Cardiac fibroblast (primary cell): ENCODE measurements at places on chromosomes 5 and 9.

DNA sequence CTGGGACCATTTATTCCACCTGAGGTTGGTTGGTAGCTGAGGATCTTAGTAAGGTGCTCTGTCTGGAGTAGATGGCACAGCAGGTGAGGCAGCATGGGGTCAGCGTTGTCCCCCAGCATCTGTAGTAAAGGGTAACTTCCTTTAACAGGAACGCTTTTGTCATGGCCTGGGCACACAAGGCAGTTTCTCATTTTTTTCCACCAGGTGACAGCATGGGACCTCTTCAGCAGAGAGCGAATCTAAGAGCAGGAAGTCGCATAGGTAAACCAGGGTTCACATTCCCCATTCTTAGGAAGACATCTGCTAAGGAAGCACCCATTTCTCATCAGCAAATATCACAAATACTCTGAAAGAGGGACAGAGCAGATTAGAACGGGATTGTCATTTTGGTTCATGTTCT lies 56.5 kb downstream of the GPR107 start:
- DNase-seq, result no peak

GRCh38 chr9:134283111-134283515 lies 43.1 kb upstream of the RXRA start:
- DNase-seq, result peak; percentile 93

DNA sequence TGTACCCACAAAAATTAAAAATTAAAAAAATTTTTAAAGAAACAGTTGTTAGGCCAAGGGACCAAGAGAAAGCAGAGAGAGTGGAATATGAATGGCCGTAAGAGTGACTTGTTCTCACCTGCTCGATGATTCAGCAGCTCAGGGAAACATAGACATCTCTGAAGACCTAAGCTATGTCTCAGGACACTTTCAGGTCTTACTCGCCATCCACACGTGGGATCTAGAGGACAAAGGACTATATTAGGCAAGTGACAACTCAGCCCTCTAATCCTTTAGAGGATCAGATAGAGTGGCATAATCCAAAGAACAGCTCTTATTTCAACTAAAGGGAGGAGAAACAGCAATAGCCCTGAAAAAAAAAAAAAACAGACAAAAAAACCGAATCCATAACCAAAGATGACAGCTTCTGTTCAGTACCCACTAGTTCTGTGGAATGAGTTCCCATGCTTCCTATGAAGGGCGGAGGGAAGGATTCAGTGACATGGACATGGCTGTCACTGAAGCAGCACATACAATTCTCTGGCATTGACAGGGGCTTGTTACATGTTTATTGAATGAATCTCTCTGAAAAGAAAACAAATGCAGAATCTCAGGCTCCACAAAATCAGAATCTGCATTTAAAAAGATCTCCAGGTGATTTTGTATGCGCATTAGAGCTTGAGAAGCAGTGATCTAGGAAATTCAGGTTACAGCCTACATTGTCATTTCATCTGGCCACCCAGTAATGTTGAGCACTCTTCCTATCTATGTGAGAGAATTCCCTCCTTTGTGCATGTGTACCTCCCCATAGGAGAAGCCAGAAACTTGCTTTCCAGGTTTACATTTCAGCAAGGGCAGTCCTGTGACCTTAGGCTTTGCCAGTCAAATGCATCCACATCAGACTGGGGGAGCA lies 96.0 kb downstream of the KIAA1958 start:
- no peak for DNase-seq

GRCh38 chr5:80925931-80926330 lies 34.2 kb upstream of the RASGRF2 start:
- DNase-seq, result no peak

- DNase-seq, result peak; percentile 95
Observed at GRCh38 chr5:143404416-143405062, 1.1 kb upstream of the NR3C1 start.

GRCh38 chr5:108436696-108437095 lies 54.8 kb upstream of the FBXL17 start:
- DNase-seq, result no peak

DNA sequence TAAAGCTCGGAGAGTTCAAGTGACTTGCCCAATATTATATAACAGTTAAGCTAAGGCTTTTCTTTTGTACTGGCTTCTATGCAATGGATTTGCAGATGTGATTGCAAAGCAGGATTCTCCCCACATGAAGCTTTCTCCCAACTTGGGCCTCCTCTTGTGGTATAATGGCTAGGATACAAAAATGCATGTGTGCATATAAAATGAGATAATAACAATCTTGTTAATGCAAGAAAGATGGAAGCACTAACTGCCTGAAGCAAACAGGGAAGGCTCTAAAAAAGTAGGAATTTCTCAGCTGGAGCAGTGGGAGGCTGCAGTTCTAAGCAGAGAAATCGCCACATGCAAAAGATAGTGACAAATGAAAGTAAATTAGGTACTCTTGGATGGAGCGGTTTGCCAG lies 444.2 kb upstream of the RIOK2 start:
- peak; percentile 5 for DNase-seq

DNA sequence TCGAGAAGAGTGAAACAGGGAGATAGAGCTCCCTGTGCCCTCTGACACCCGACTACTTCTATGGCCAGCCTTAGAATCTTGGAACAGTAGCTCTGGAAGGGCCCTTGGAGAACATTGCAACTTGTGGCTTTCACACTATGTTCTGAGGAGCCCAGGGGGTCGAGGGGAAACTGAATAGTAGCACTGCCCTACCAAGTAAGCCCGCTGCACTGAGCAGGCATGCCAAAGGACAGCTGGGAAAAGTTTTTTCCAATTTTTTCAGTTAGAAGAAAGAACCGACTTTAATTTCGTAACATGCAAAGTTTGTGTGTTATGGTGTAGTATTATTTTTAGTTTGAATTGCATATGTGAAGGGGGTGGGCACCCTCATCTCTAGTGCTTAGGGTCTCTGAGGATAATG lies 10.9 kb downstream of the SMIM3 start:
- DNase-seq, result no peak

GRCh38 chr9:137083394-137084004 lies 3.3 kb upstream of the MAN1B1 start:
- DNase-seq, result peak; percentile 92

DNA sequence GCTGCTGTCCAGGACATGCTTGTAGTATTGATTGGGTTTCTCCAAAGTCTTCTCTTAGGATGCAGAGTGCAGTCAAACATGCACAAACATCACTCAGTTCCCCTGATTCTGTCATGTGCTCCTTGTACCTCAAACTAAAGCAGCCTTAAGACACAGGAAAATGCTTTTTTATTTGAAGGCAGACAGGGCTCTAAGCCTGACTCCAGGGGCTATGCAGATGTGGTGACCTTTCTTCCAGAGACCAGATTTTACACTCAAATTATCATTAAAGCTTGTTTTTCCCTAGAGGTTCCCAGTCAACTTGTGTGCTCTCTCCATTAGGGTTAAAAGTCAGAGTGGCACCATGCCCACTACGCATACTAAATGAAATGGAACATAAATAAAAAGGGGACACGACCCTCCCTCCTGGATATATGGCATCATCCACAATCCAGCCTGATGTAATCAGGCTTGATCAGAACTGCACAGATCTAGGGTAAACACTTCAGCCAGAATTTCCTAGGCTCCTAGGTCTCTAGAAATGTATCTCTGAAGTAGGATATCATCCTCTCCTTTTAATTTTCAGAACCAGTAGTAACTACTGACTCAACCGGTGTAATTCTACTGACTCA lies 771.1 kb downstream of the NR2F1-AS1 start:
- no peak for DNase-seq

GRCh38 chr5:177188775-177189174 lies 55.2 kb downstream of the NSD1 start:
- DNase-seq, result no peak

DNA sequence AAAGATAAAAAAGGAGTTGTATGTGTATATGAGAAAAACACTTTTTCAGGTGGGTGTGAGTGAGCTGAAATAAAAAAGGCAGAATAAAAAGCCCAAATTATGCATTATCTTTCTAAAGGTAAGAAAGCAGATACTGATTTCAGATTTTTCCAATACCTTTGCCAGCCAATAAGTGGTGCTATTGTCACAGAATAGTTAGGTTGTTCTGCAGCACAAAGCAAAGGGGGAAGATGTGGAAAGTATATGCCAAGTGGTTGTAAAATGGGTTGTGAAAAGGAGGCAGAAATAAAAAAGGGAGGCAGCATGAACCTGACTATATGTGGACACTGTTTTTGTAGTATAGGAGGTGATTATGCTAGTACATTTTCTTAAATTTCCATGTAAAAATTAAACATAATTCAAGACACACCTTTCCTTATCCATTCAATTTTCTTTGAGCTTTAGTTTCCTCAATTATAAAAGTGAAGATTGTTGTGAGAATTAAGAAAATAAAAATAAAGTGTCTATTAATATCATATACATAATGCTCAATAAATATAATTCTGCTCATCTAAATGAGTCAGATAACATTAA lies 106.7 kb downstream of the SMIM15 start:
- peak; percentile 77 for DNase-seq

DNA sequence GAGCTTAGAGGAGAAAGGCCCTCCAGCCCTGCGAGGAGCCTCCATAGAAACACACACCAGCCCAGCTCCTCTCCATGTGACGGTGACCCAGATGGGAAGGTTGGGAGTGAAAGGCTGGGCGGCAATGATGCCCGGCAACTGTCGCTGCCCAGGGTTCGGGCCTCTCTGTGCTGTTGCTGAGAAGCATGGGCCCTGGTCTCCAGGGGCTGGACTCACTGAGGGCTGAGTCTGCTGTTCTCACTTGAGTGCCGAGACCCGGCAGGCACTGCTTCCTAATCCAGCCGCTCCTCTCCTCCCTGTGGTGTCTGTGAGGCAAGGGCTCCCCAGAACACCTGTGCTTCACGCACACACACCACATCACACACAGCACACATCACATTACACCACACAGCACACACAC lies 493.6 kb downstream of the GADD45G start:
- DNase-seq, result no peak

DNA sequence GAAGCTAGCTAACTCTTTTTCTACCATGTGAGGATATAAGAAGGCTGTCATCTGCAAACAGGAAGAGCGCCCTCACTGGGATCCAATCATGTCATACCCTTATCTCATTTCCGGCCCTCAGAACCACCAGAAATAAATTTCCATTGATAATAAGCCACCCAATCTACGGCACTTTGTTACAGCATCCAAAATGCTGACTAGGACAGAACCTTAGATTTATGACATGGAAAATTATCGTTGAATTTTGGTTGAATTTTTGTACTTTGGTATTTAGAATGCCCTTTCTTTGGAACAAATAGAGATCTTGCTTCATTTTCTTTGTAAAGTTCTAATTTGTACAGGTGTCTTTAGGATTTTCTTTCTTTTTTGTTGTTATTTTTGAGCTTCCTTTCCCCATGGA lies 53.3 kb upstream of the CYLC2 start:
- no peak for DNase-seq

- DNase-seq, result no peak
Observed at GRCh38 chr9:120688758-120689157, 25.5 kb downstream of the MEGF9 start.

DNA sequence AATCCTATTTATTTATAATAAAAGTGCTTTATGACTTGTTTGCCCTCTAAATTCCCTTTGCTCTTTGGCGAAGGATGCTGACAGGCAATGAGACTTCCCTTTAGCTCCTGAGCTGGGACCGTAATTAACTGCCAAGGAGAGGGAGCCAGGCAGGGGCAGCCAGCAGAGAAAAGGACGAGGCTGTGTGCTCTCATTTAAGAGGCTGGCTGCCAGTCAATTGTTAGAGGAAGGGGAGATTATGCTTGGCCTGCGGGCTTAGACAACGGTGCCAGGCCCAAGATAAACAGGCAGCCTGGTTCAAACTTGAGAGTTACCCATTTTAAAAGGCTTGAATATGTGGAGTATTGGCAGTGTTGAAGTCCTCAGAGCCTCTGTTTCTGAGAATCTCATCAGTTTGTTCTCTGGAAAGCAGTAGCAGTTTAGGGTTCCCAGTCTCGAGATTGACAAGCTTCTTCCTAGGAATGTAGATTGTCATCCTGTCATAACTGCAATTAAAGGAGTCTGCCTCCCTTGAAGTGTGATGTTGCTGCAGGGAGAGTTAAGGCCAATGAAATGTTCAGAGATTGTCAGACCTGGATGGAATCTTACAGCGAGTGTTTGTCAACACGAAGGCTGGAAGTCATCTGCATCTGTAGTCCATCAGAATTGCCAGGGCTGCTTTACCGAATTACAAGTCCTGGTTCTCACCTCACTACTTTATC lies 113.2 kb downstream of the JAKMIP2 start:
- no peak for DNase-seq
